ENCODE measurements at places on chromosomes 3 and 15. TPM values are rescaled to one million over a fixed set of nuclear protein-coding genes. Genes with fewer than 3 reads are reported as not detected.

- no peak overlapping the region for H3K27ac ChIP-seq
- H3K36me3 ChIP-seq, result peaks cover 9% of the 10 kb centered on the region
- no peak overlapping the region for H3K4me3 ChIP-seq
- no peaks in the 10 kb centered on the region for H3K27me3 ChIP-seq
Measured at GRCh38 chr3:3744826-3745225, 54.4 kb upstream of the LRRN1 start.

GRCh38 chr3:49668414-49668797 lies 5.7 kb upstream of the APEH start:
- no peak overlapping the region for H3K4me3 ChIP-seq
- DNase-seq, result no peak
- H3K4me1 ChIP-seq, result no peaks in the 10 kb centered on the region
- peaks cover 6% of the 10 kb centered on the region for H3K27me3 ChIP-seq
- no peaks in the 10 kb centered on the region for H3K36me3 ChIP-seq
- H3K27ac ChIP-seq, result no peak overlapping the region

CCDC33 gene
- not detected for total RNA-seq

DNA sequence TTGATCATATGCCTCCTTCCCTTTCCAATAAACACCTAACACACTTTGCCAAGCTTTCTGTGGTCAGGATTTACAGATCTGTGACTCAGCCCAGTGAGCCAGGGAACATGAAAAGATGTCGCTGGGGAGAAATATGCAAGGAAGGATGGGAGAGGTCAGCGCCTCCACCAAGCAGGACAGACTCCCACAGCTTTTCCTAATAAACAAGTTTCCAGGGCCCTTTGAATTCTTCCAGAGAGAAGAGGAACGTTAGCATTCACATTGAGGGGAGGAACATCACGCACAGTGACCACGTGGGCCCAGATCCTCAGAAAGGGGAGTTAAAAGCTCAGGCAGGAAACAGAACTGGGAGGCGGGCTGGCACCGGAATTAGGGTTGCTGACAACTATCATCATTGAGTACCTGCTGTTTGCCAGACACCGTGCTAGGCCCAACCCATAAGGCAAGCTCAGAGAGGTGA lies 33.3 kb upstream of the MRPS22 start:
- no peaks in the 10 kb centered on the region for H3K27me3 ChIP-seq
- H3K4me1 ChIP-seq, result no peaks in the 10 kb centered on the region
- H3K27ac ChIP-seq, result no peak overlapping the region
- DNase-seq, result no peak
- no peak overlapping the region for H3K4me3 ChIP-seq

GRCh38 chr3:103512595-103512994 lies 1077.8 kb downstream of the ZPLD1 start:
- H3K4me1 ChIP-seq, result no peaks in the 10 kb centered on the region
- H3K4me3 ChIP-seq, result no peak overlapping the region
- no peaks in the 10 kb centered on the region for H3K27me3 ChIP-seq
- no peaks in the 10 kb centered on the region for H3K36me3 ChIP-seq
- H3K27ac ChIP-seq, result no peak overlapping the region

Data from tibial nerve (tissue), 4 donors.